CD4-positive, alpha-beta T cell treated with Interleukin-2 at 100 ng/mL for 4 hours (primary cell): ENCODE measurements at places on chromosomes 7 and 10.

DNA sequence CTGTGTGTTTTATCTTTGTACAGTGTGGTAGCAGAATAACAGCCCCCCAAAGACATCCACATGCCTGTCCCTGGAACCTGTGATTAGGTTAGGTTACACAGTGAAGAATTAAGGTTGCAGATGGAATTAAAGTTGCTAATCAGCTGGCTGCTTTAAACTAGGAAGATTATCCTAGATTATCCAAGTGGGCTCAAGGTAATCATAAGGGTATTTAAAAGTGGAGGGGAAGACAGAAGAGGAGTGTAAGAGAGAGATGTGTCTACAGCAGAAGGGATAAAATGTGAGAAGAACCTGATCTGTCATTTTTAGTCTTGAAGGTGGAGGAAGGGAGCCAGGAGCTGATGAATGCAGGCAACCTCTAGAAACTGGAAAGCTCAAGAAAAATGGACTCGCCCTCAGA lies 117.6 kb downstream of the ARHGAP22 start:
- no peak for DNase-seq

- DNase-seq, result no peak
Observed at GRCh38 chr10:97336942-97337831, 2.7 kb upstream of the FRAT2 start.

DNA sequence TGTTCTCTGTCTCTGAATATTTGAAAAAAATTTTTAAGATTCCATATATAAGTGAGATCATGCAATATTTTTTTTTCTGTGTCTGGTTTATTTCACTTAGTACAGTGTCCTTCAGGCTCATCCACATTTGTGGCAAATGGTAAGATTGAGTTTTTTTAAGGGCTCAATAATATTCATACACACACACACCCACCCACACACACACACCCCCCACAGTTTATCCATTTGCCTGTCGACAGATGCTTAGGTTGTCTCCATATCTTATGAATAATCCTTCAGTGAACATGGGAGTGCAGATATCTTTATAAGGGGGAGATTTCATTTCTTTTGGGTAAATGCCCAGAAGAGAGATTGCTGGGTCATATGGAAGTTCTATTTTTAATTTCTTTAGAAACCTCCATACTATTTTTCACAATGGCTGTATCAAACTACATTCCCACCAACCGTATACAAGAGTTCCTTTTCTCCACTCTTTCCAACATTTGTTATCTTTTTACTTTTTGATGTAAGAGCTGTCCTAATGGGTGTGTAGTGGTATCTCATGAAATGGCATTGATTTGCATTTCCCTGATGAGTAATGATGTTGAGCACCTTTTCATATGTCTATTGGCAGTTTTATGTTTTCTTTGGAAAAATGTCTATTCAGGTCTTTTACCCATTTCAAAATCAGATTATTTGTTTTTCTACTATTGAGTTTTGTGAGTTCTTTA lies 35.0 kb downstream of the AUTS2 start:
- DNase-seq, result no peak

DNA sequence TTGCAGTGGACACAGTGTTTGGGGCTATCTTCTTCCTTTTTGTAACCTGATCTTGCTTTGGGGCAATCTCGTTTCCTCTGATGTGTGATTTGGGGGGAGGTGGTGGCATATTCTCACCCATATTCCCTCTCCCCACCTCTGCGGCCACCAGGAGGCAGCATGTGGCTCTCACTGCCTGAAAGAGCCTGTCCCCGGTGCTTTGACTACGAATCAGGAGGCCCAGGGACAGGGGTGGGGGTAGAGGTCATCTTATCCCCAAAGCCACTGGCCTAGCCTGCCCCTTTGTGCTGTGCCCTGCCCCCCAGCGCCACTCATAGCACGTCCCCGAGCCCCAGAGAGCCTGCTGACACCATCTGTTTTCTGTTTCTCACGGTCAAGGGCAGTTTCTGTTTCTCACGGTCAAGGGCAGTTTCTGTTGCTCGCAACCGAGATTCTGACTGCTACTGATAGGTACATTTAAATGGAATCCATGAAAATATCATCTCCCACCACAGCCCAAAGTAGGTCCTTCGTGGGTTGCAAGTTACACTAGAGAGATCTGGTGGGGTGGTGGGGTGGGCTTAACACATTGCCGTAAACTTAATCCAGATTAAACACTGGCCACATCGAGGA lies 28.2 kb downstream of the PHYH start:
- DNase-seq, result peak; percentile 46

GRCh38 chr7:106818736-106819135 lies 46.3 kb upstream of the PIK3CG start:
- DNase-seq, result no peak
